ENCODE measurements at places on chromosomes 1 and 21. TPM values are rescaled to one million over a fixed set of nuclear protein-coding genes. Genes with fewer than 3 reads are reported as not detected.

DNA sequence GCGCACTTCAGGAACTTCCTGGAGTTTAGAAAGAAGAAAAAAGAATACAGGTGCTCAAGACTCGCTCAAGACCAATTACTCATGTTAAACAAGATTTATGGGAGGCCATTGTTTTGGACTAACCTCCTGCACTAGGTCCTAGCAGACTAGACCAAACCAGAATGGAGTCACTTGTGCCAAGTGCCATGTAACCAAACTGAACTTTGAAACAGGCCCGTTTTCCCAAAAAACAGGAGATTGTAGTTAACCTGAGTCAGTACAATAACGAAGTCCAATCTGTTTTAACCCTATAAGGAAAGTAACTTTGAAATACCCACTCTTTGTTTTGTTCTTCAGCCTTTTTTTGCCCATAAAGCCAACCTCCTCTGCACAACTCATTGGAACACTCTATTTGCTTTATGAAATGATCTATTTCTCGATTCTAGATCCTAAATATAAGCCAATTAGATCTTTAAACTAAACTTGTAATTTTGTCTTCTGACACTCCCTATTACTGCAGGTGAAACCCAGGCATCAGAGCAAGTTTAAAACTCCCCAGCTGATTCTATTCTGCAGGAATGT, 695 bp upstream of the NTPCR start:
- no peak for DNase-seq

DNA sequence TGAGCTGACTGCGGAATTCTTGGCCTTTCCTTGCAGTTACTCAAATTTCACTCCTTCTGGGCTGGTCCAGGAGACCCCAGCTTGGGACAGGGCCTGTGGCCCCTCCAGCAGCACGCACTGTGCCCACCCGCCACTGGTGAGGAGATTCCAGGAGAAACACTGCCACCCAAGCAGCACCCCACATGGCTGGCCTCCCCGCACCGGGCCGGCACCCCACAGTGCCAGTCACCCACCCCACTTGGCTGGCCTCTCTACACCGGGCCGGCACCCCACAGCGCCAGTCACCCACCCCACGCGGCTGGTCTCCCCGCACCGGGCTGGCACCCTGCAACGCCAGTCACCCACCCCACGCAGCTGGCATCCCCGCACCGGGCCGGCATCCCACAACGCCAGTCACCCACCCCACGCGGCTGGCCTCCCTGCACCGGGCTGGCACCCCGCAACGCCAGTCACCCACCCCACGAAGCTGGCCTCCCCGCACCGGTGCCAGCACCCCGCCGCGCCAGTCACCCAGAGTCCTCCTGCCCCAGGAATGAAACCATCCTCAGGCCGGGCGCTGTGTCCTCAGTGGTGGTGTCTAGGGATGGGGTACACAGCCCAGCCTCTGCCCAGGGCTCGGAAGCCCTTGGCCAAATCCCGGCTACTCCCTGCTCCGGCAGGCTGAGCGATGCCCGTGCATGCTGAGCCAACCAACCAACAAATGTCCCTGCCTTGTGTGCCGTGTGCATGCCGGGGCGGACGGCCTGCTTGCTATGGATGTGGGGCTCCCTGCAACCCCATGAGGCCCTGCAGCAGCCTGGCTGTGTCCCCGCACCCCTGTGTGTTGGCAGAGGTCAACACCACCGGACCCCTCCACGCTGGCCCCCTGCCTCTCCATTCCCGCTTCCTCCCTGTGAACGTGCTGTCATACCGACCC, 38.6 kb upstream of the TSPEAR start:
- DNase-seq: no peak

- peak; percentile 66 for DNase-seq
Observed at GRCh38 chr1:93878501-93878888, 511 bp downstream of the DNTTIP2 start.

- no peak for DNase-seq
Observed at GRCh38 chr1:31306278-31306677, 9.4 kb downstream of the ZCCHC17 start.

DNA sequence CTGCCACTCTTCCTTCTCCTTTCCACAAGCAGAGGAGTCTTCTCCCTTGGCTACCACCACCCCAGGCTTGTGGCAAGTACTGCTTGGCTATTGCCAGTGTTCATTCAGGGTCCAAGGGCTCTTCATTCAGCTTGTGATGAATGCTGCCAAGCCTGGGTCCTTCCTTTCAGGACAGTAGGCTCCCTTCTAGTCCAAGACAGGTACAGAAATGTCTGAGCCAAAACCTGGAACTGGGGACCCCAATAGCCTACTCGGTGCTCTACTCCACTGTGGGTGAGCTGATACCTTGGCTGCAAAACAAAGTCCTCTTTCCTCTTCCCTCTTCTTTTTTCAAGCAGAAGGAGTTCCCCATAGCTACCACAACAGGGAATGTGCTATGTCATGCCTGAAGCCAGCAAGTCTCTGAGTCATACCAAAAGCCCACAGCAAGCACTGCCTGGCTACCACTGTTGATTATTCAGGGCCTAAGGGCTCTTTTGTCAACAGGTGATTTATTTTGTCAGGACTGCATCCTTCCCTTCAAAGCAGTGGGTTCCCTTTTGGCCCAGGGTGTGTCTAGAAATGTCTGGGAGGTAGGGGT, 268.9 kb downstream of the HHAT start:
- no peak for DNase-seq

DNA sequence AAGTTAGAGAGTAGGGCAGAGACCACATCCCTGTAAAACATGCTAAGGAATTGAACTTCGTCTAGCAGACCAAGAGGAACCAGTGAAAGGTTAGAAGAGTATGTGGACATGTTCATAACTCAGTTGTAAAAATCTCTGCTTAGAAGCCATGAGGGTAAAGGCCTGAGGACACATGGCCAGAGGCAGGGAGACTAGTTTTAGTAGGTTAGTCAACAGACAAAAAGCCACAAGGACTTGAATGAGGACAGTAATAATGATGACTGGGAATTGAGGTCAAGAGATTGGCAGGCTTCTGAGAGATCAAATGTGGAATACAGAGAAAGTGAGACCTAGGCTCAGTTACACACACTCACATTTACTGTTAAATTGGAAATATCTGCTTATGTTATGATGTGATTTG, 205.5 kb upstream of the HOOK1 start:
- DNase-seq: no peak

- no peak for DNase-seq
Observed at GRCh38 chr1:66395202-66396061, 138.5 kb upstream of the SGIP1 start.

The PRAMEF26 gene
- total RNA-seq: not detected

DNA sequence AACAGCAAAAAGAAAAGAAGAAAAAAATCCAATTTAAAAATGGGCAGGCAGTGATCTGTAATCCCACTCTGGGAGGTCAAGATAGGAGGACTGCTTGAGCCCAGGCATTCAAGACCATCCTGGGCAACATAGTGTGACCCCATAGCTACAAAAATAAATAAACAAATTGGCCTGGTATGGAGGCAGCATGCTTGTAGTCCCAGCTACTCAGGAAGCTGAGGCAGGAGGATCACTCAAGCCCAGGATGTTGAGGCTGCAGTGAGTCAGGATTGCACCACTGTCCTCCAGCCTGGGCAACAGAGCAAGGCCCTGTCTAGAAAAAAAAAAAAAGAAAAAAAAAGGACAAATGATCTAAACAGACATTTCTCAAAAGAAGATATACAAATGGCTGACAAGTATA, 99.6 kb downstream of the EIF4G3 start:
- no peak for DNase-seq

DNA sequence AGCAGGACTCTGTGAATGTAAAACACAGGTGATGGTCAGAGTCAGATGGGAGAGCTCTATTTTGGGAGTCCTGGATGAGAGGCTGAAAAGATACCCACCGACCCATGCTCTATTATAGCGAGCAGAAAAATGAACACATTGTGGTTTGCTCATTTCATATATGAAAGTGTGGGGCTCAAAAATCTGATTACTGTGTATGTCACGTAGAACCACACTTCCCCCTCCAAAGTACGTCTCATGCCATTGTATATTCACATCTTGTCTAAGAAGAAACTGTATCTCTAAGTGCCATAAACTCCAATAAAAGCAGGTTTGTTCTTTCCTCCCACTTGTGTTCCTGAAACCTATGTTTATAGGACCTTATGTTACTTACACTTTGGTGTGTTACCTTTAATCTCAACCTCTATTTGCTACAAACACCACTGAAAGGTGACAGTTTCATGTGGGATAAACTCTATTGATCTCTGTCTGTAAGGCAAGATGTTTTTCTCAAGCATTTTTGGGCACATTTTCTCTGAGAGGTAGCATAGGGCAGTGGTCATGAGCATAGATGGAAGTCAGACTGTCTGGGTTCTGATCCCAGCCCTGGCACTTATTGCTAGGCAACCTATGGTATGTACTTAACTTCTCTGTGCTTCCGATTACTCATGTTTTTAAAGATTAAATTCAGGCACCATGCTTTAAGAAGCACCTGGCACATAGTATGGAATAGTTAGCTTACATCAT, 214.4 kb downstream of the ST6GALNAC3 start:
- DNase-seq: no peak
